ENCODE measurements at places on chromosomes 11 and 22.

DNA sequence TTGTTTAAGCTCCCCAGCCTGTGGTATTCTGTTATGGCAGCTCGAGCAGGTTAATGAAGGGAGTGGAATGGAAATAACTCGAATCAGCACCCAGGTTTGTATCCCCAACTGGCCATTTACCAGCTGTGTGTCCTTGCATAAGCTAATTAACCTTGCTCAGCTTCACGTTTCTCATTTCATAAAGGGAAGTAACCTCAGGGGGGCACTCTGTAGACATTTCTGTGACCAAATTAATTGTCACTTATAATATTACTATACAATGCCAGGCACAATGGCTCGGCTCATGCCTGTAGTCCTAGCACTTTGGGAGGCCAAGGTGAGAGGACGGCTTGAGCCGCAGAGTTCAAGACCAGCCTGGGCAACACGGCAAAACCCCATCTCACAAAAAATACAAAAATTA lies 13.8 kb downstream of the ADA2 start:
- no peak for DNase-seq

DNA sequence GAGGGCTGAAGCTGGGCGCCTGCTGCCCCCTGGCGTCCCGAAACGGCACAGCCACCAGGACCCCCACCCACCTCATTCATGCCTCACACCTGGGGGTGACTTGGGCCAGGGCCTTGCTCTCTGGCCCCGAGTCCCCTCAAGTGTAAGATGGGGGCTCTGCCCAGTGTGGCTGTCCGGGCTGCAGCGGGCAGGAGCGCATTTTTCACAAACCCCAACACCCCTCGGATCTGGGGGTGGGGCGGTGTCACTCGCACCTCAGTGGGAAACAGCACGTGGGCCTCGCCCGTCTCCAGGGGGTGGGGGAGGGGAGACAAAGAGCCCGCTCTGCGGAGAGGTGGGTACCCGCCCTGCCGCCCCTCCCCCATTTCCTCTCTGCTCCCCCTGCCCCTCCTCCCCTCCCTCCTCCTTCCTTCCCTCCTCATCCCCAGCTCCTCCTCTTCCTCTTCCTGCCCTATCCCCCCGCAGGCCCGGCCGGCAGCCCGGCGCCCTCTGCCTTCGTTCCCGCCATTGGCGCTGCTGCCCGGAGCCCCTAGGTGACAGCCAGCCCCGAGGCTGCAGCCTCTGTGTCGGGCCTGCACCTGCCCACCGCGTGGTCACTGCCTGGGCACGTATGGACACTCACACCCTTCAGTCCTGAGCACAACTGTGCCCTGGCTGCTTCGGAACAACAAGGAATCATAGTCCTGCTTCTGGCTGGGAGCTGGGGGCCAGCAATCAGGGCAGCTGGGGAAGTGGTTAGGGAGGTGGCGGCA lies 6.8 kb upstream of the CDKN1C start:
- peak; percentile 56 for DNase-seq

DNA sequence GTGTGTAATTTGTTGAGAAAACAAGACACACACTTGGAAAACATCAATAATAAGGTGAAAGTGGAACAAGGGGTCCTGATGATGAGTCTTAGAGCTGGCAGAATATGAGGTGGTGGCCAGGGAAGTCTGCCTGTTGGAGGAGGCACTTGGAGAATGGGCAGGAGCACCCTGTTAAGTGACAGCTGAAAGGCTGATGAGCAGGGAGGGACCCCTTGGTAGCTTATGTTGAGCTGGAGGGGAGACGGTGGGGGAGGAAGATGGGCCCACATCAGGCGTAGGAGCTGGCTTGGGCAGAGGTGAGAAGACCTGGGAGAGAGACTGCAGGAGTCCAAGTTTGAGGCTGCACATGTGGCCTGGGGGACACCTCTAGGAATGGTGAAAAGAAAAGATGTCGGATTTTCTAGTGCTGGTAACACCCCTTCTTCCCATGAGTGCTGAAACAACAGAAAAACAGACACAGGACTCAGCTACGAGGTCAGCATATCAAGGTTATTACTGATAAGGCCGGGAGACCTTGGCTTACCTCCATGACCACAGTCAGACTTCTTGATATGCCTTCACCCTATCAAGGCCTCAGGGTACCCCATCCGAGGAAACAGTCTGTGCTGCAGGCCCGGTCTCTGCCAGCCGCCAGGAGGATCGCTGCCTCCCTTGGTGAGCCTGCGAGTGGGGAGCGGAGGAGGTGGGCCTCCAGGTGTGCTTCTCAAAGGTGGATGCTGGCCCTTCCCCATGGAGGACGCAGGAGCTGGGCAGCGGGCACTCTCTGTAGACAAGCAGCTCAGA lies 14.3 kb upstream of the C11orf96 start:
- no peak for DNase-seq

DNA sequence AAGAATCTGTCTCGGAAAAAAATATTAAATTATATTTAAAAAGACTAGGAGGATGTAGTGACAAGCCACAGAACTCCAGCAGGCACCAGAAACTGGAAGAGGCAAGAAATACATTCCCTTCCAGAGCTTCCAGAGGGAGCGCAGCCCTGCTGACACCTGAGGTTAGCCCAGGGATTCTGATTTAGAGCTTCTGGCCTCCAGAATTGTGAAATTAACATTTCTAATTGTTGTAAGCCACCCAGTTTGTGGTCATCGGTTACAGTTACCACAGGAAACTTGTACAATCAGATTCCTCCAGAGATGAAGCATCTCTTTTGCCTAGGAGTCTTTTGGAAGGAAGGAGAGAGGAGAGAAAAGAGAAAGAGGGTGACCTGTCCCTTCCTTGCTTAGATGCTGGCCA lies 6.4 kb upstream of the UBASH3B start:
- DNase-seq: no peak

DNA sequence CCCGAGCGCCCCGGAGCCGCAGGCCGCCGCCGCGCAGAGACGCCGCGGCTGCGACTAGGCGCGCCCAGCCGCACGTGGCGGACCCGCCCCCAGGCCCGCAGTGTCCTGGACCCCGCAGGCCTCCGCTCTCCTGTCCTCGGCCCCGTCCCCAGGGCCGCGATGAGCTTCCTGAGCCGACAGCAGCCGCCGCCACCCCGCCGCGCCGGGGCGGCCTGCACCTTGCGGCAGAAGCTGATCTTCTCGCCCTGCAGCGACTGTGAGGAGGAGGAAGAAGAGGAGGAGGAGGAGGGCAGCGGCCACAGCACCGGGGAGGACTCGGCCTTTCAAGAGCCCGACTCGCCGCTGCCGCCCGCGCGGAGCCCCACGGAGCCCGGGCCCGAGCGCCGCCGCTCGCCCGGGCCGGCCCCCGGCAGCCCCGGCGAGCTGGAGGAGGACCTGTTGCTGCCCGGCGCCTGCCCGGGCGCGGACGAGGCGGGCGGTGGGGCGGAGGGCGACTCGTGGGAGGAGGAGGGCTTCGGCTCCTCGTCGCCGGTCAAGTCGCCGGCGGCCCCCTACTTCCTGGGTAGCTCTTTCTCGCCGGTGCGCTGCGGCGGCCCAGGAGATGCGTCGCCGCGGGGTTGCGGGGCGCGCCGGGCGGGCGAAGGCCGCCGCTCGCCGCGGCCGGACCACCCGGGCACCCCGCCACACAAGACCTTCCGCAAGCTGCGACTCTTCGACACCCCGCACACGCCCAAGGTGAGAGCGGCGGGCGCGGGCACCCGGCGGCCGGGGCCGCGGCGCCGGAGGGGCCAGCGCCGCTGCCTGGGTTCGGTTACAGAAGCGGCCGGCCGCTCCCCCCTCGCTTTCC lies 528 bp downstream of the WEE1 start:
- DNase-seq: no peak

DNA sequence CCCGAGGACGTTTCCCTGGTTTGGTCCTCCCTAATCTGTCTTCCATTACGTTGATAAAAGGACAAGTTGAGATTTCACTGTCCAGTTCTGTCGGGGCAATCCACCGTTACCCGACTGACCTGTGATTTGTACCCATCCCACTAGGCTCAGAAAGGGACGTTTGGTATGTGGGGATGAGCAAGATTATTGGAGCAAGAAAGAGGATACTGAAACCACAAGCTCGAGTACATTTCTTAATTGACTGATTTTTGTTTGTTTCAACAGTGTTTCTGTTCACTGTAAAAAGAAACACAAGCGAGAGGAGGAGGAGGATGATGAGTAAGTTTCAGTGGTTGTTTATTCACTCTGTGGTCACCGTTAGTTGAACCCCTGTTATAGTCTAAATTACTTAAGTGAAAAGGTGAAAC lies 969 bp downstream of the CCDC117 start:
- no peak for DNase-seq

DNA sequence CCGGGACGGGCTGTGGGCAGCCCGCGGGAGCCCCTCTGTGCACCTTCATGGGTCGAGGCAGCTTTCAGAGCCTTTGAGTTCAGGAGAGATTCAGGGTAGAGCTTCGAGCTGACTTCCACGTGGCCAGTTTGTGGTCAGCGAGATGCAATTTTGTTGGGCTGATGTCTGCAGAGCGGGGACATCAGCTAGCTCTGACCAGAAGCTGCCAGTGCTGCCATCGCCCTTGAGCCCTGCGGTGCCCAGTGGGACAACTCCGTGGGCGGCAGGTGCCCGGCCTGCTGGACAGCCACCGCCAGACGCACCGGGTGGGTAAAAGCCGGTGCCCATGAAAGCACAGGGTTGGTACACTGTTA lies 719 bp downstream of the TALDO1 start:
- no peak for DNase-seq

DNA sequence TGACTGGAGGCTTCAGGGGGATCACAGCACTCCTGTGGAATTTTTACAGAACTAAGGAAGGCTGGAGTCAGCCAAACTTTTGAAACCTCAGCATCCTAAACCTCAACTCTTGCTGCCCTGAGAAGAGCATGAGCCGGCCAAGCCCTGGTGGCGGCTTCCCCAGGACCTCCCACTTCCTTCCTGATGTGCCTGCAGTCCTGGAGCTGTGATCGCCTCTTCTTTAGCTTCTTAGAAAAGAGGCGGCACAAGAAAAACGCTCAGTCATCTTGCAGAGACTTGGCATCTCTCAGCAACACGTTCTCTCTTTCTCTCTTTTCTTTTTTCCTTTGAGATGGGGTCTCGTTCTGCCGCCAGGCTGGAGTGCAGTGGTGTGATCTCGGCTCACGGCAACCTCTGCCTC lies 40.4 kb upstream of the AMPD3 start:
- DNase-seq: no peak

GRCh38 chr11:34575671-34576070 lies 45.2 kb upstream of the EHF start:
- DNase-seq: no peak

DNA sequence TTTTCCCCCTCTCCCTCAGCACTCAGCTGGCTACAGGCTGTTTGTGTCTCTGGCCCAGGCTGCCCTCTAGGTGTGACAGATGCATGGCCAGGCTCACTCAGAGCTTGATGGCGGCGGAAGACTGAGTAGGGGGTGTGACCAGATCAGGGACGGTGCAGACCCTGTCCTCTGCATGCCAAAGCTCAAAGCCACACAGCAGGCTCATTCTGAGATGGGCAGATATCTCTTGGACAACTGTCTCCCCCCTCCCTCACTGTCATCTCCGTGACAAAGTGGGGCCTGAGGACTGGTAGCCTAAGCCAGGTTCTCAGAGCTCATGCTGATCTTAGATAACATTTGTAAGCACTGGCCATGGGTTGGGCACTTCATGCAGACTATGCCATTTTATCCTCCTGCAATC lies 231.3 kb downstream of the DSCAML1 start:
- DNase-seq: no peak

GRCh38 chr22:49497266-49497665 lies 330.4 kb downstream of the BRD1 start:
- DNase-seq: no peak

DNA sequence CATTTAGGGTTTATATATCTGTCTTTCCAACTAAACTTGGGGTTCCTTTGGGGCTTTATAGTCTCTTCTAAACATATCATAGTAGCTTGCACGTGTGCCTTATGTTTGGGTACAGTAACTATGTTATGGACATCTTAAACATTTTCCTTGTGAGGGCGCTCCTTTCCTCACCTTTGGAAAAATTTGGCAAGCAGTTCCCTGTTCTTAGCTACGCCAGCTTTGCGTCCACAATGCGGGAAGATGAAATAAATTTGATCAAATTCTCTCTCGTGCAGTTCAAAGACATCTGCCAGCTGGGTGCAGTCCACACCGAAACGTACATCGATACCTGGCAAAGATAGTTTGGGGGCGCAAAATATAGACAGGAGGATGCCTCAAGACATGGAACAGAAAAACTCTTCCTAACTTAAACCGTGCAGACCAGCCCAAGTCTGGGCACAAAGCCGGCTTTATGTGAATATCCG lies 548 bp downstream of the FDXACB1 start:
- no peak for DNase-seq

DNA sequence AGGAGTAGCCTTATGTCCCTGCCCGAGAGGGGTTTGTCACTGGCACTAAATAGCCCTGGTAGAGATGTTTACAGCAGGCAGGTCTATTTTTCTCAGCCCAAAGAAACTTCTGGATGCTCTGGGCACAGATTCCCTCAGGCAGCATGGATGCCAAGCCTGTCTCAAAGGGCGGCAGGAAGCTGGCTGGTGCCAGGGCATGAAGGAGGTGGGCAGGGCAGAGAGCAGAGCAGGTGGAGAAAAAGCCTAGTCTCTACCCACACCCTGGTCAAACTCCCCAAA lies 4.1 kb upstream of the GAS2L1 start:
- no peak for DNase-seq

DNA sequence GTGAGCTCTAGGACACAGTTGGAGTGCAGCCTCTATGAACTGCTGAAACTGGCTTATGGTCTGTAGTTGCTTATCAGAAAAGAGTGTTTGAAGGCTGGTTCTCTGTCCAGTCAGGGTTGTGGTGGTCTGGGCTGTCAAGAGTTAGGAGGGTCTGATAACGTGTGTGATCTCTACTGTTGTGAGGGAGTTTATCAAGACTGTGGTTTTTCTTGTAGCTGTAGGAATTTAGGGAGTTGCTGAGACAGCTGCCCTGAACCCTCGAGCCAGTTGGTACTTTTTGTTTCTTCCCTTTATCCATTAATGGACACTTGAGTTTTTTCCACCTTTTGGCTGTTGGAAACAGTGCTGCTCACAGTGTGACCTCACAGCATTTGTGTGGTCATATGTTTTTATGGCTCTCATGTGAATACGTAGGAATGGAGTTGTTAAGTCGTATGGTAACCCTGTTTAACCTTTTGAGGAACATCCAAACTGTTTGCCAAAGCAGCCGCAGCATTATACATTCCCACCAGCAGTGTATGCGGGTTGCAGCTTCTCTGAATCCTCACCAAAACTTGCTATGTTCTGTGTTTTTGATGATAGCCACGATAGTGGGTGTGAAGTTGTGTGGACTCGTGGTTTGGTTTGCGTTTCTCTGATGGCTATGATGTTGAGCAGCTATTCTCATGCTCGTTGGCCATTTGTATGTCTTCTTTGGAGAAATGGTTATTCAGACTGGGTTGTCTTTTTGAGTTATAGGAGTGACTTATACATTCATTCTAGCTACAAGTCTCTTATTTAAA lies 20.9 kb upstream of the DGCR8 start:
- DNase-seq: no peak

DNA sequence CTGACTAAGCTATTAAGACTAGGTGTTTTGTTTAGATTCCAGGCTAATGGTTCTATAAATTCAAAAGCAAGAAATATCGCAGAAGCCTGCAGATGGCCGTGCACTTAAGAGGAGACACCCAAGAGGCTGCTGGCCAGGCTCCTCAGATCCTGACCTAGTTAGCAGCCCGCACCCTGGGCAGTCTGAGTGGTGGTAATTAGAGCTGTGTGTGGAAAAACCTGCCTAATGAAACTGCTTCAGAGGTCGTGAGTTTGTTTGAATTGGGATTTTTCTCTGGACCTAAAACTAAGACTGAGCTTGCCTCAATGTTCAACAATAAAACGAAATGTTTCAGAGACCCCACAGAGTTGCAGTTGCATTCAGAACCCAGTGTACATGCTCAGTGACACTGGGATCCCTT lies 627.7 kb downstream of the OPCML start:
- DNase-seq: no peak

GRCh38 chr11:128227466-128227865 lies 359.9 kb downstream of the ETS1 start:
- DNase-seq: no peak

GRCh38 chr11:1748636-1749394 lies 1.6 kb downstream of the IFITM10 start:
- DNase-seq: no peak
